ENCODE measurements at places on chromosomes 16 and 17. TPM values are rescaled to one million over a fixed set of nuclear protein-coding genes. Genes with fewer than 3 reads are reported as not detected.

GRCh38 chr17:19583871-19584270, 50.2 kb downstream of the SLC47A1 start:
- DNase-seq: no peak

DNA sequence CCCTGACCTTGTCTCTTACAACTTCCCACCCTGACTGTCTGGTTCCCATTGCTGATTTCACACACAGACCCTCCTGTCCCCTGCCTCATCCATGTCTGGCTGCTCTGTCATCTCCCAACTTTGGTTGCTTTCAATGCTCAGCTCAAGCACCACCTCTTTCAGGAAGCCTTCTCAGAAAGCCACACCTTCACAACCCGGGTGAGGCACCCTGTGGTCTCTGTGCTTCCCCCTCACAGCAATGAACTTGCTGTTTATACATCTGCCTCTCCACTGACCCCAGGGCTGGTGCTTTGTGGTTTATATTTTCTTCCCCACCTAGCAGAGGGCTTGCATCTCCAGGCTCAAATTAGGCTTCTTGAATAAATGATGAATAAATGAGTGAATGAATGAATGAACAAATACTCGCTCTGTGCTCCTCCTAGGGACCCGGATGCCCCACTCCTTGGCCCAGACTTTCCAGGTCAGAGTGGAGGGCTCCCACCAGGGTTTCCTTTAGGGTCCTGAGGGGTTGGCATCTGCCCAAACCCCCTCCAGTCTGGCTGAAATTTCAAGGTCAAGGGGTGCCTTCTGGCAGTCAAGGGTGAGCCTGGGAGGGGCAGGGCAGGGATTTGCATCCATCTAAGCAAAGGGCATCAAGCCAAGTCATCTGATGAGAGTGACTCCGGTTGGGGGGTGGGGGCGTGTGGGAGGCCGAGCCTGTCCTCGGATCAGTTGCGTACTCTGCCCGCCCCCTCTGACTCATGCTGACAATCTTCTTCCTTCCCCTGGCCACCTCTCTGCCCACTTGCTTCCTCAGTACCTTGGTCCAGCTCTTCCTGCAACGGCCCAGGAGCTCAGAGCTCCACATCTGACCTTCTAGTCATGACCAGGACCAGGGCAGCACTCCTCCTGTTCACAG, at the start of gene ITGAX:
ITGAX (plus strand) TSS at position 783 of the 898 bp plus-strand sequence; CDS start at position 862, 79 bp downstream.
- peak; percentile 86 for DNase-seq

Gene KRTAP2-2
- total RNA-seq: not detected

Gene AANAT
- total RNA-seq: not detected

GRCh38 chr17:7019367-7019766, 3.5 kb upstream of the BCL6B start:
- no peak for DNase-seq

- peak; percentile 97 for DNase-seq
Measured at GRCh38 chr17:63842540-63843386, at the start of gene SMARCD2. Gene SMARCD2, minus strand, starts transcription at chr17:63842685. Its CDS starts 11 bp downstream, at chr17:63842674.

DNA sequence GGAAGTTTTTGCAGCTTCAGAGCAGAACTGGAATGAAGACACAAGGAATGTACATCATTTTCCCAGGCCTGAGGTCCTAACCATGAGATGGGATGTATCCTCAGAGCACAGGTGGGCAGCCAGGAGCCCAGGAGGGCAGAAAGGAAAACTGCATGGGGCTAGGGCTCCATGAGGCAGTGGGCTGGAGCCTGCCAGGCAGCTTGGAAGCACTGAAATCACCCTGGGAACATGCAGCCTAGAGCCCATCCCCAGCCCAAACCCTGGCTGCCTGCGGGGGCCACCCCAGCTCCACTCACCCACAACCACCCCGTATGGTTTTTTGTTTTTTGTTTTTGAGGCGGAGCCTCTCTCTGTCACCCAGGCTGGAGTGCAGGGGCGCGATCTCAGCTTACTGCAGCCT, 86.2 kb upstream of the SIAH1 start:
- DNase-seq: no peak

GRCh38 chr17:50148226-50149090, 2.0 kb downstream of the PPP1R9B start:
- DNase-seq: no peak

DNA sequence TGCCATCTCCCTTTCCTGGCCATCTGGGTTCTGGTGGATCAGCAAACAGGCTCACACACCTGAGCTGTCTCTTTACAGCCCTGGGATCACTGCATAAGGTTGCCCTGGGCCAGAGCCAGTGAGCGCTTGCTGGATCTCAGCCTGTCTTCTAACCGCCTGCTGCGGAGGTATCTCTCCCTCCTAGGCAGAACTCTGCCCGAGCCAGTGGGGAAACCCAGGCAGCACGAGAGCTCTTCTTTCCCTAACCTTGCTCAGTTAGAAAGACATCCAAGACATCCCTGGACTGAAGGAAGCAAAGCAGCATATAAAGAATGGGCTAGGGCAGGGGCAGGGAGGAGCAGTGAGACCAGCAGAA, 6.4 kb downstream of the HAS3 start:
- no peak for DNase-seq

- DNase-seq: no peak
Measured at GRCh38 chr17:61361084-61361483, 38.6 kb upstream of the TBX2 start.

DNA sequence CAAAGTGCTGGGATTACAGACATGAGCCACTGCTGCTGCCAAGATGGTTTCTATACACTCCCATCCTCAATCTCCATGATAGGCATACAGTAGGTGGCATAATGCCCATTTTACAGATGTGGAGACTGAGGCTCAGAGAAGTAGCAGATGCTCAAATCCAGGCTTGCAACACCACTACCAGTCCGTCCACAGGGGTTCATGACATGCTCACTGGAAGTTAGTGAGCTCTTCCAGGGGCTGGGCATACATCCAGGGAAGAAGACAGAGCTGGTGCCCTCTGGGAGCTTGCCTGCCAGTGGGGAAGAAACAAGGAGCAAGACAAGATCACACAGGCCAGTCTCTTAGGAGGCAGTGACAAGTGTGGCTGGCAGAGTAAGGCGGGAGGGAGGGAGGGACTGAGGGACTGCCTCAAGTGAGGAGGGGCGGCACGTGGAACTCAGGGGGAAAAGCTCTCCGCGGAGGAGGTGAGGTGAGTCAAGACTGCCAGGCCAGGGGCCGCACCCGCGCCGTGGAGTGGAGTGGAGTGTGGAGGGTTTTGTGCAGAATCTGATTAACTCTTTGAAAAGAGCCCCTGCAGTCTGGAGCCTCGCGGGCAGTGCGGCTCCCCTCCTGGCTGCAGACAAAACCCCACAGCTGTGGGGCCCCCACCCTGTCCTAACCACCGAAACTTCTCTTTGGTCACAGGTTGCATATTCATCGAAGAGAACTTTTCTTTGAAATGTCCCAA, 27.9 kb downstream of the SREBF1 start:
- DNase-seq: no peak

DNA sequence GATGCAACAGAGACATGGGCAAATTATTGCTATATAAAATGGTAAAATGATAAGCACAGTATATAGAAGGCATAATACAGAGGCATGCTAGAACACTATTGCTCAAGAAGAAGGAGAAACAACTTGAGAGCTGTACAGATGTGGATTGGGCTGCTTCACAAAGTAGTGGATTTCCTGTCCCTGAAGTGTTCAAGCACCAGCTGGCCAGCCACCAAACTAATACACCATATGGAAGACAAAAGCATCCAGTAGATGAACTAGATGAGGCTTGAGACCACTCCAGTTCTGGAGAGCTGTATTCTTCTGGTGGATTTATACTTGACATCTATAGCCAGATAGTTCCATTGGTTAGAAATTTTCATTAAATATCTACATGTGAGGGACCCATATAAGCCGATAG, 134.1 kb upstream of the GNAO1 start:
- no peak for DNase-seq

Gene FOXF1
- total RNA-seq: 2.1 TPM

DNA sequence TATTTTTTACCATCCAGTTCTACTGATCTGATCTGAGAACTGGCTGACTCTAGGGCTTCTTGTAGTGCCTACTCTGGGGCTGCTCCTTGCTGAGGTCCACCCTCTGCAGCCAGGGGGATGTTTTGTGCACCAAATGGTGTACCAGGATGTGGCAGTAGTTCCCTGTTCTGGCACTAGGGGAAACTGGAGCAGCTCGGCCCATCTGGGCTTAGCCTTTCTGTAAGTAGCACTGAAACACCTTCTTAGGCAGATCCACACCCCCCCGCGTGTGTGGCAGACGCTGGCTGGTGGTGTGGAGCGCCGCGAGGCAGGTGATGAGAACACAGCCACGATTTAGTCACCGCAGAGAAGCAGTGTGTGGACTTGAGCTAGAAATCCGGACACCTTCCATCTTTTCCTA, 17.0 kb downstream of the DUSP14 start:
- DNase-seq: no peak

- no peak for DNase-seq
Measured at GRCh38 chr17:273981-274832, 78.4 kb downstream of the RPH3AL start.

GRCh38 chr16:20867585-20867984, 32.6 kb downstream of the DCUN1D3 start:
- no peak for DNase-seq

DNA sequence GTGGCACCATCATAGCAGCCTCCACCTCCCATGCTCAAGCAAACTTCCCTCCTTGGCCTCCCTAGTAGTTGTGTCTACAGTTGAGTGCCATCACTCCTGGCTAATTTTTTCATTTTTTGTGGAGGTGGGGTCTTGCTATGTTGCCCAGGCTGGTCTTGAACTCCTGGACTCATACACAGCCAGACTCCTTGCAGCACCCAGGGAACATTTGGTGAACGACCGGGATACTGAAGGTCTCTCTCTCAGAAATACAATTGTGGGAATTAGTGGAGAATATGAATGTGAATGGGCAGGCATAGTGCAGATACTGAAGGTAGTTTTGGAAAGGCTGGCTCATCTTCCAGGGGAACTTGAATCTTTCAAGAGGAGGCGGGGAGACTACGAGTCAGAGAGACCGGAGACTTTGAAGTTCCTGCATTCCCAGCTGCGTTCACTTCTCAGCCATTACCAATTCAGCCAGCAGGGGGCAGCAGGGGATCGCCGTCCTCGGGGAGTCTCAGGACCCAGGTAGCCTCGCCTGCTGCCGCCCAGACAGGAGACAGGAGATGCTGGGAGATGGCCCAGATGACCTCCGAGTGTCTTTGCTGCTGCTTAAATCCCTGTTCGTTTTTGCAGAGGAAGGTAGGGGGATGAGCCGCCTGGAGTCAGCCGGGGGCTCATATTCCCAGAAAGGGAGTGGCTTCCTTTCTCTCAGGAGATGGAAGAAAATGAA, 68.6 kb downstream of the HAPSTR1 start:
- peak; percentile 69 for DNase-seq

Gene PLA2G10
- total RNA-seq: not detected

GRCh38 chr17:80245566-80246265, 14.9 kb upstream of the RNF213 start:
- DNase-seq: peak; percentile 35

Gene BORCS6
- total RNA-seq: 8.7 TPM

Gene HLF
- 6.0 TPM for total RNA-seq

Gene COQ9
- 114 TPM for total RNA-seq

- DNase-seq: no peak
Measured at GRCh38 chr17:2856727-2857126, 60.5 kb downstream of the RAP1GAP2 start.

DNA sequence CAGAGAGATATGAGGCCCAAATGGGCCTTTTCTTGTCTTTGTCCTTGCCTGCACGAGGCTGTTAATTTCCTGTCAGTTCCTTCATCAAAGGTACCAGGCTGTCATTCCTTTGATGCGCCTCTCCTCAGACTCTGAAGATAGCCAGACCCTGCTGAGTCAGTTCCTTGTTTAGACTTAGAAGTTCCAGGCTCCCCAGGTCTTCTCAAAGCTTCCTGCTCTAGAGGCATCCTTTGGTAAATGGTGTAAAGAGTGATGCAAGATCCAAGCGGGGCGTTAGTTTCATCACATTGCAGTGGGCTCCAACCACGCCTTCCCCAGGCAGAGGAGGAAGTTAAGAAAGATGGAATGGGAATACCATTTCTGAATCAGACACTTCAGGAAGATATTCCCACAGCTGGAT, 4.0 kb upstream of the CDH11 start:
- no peak for DNase-seq

Gene OGFOD1
- total RNA-seq: 38.4 TPM

DNA sequence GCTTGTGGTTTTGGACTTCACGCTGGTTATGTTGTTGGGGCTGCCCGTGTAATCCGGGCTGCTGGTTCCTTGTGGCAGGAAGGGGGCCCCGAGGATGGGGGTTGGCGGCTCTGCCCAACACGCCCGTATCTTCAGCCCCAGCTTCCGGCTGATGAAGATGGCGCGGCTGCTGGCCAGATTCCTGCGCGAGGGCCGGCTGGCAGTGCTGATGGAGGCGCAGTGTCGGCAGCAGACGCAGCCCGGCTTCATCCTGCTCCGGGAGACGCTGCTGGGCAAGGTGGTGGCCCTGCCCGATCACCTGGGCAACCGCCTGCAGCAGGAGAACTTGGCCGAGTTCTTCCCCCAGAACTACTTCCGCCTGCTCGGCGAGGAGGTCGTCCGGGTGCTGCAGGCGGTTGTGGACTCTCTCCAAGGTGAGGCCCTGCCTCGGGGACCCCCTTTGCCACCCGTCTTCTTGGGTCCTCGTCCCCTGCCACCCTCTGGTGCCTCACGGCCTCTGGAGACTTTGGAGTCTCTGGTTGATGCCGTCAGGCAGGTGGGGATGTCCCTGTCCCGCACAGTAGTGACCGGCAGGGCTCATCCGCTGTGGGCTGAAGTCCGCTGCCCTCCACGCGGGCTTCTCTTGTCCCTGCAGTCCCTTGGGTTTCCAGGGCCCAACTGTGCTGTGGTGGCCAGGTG, 2.2 kb downstream of the TELO2 start:
- DNase-seq: no peak

DNA sequence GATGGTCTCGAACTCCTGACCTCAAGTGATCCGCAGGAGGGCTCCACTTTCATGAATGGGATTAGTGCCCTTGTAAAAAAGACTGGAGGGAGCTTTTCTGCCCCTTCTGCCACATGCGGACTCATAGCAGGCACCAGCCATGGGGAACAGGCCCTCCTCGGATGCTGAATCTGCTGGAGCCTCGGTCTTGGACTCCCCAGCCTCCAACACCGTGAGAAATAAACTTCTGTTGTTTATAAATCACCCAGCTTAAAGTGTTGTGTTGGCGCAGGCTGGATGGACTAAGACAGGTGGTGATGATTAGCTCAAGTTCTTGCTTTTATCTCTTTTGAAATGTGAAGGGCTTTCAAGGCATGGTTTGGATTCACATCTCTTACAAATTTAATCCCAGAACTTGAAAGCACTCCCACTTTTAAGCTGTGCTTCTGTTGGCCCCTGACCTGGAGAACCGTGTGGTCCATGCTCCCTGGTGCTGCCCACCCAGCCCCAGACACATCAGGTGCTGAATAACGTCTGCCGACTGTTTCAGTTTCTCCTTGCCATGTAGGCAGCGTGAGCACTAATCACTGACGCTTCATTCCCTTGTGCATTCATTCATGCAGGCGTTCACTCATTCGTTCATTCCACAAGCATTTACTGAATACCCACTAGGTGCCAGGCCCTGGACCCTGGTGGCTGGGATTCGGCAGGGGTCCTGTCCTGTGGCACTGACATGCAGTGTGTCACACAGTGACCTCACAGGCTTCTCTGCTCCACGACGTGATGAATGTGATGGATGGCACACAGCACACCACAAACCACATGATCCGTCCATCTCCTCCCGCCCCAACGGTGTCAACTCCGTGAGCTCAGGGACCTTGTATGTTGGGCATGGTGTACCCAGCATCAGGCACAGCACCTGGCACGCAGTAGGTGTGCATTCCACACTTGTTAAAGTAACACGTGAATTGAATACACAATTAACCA, 8.9 kb downstream of the CIBAR2 start:
- no peak for DNase-seq

All from Caki2 (cell line).